GM03348 (cell line): ENCODE measurements at places on chromosomes 16 and 17.

- no peak for DNase-seq
Measured at GRCh38 chr16:35480988-35481387, 2021.6 kb downstream of the TP53TG3F start.

- DNase-seq = no peak
Measured at GRCh38 chr16:49468611-49469310, 95.2 kb downstream of the C16orf78 start.

GRCh38 chr17:38341035-38341721 is 2.6 kb downstream of the GPR179 start:
- peak; percentile 25 for DNase-seq

DNA sequence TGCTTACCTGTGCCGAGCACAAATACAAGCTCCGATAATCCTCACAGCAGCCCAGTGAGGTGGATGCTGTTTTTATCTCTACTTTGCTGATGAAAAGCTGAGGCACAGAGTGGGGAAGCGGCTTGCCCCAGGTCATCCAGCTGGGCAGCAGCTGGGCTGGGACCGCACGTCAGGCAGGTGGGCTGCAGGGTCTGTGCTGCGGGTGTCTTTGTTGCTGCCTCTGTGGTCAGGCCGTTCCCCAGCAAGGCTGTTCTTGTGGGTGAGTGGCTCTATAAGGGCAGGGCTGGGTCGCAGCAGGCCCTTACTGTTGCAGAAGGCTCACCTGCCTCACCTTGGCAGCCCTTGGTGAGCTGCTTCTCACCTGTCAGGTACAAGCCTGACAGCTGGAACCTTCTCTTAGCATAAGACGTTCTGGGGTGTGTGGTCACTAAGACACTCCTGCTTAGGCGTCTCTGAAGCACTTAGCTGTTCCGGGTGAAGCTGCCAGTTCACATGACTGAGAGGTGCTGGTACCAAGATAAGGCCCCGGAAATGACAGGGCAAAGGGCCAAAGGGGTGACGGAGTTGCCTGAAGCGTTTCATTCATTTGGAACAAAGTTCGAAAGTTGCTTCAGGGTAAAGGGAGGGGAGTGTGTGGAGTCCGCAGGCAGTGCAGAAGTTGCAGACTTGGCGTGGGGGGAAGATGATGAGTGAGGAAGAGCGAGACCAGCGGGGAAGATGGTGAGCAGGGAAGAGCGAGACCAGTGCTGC is 17.4 kb downstream of the IRF8 start:
- DNase-seq = no peak

- peak; percentile 18 for DNase-seq
Measured at GRCh38 chr17:5418858-5419355, 555 bp downstream of the NUP88 start.

GRCh38 chr16:88002211-88002610 is 51.0 kb downstream of the BANP start:
- DNase-seq = no peak

- DNase-seq = no peak
Measured at GRCh38 chr17:19264268-19264667, 27.1 kb downstream of the EPN2 start.

DNA sequence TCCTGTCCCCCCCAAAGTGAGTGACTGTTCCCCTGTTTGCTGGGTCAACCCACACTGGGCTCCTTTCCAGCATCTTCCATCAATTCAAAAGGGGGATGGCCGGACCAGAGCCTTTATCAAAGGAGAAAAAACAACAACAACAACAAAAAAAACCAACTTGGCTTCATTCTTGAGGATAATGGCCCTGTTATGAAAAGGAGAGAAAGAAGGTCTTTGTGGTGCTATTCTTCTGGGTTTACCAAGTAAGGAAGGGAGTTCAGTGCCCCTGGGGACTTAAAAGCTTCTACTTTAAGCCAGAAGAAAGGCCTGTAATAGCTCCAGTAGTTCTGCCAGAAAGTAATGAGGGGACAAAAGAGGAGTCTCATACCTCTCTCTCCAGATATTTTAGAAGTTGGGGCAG is 71.5 kb downstream of the RGS9 start:
- no peak for DNase-seq
